ENCODE measurements at places on chromosomes 12 and 14. TPM values are rescaled to one million over a fixed set of nuclear protein-coding genes. Genes with fewer than 3 reads are reported as not detected.

The NEK9 gene
- 102 TPM for total RNA-seq

The SIX6 gene
- total RNA-seq: not detected

The CAPZA3 gene
- not detected for total RNA-seq

The HOXC5 gene
- not detected for total RNA-seq

The KRT82 gene
- total RNA-seq: not detected

The KRT5 gene
- total RNA-seq: 0.45 TPM

The TAS2R42 gene
- total RNA-seq: not detected

DNA sequence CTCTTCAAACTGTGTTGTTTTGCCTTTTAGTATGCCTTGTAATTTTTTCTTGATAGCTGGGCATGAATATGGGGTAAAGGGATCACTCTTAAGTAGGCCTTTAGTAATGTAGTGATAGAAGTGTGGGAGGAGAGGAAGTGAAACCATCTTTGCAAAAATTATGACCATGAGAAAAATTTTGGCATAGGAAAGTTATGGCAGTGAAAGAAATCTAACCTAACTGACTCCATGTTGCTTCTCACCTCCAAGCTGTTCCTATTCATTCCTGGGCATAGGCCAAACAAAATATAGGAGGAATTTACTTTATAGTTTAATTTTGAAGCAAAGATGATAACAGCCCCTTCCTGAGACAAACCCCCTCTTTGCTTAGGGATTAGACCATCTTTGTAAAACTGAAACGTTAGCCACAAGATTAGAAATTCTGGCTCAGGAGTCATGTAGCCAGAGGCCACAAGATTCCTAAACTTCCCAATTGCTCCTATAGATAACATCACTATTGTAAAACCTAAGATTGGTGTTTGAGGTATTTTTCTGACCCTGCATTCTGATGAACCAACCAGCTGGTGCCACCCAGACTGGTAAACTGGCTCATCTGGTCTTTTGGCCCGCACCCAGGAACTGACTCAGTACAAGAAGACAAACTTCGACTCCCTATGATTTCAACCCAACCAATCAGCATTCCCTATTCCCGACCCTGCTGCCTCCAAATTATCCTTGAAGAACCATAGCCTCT, 45.8 kb downstream of the CRADD start:
- no peak for DNase-seq

- DNase-seq: peak; percentile 84
Observed at GRCh38 chr12:111766608-111767361, at the start of gene ALDH2. ALDH2 (plus strand) TSS chr12:111766933; CDS start chr12:111766983, 50 bp downstream.

- DNase-seq: peak; percentile 14
Observed at GRCh38 chr12:65536876-65537681, 258.6 kb downstream of the MSRB3 start.

- no peak for DNase-seq
Observed at GRCh38 chr14:54535646-54536045, 25.9 kb downstream of the CGRRF1 start.

- no peak for DNase-seq
Observed at GRCh38 chr12:120121766-120122293, 5.3 kb upstream of the RAB35 start.

DNA sequence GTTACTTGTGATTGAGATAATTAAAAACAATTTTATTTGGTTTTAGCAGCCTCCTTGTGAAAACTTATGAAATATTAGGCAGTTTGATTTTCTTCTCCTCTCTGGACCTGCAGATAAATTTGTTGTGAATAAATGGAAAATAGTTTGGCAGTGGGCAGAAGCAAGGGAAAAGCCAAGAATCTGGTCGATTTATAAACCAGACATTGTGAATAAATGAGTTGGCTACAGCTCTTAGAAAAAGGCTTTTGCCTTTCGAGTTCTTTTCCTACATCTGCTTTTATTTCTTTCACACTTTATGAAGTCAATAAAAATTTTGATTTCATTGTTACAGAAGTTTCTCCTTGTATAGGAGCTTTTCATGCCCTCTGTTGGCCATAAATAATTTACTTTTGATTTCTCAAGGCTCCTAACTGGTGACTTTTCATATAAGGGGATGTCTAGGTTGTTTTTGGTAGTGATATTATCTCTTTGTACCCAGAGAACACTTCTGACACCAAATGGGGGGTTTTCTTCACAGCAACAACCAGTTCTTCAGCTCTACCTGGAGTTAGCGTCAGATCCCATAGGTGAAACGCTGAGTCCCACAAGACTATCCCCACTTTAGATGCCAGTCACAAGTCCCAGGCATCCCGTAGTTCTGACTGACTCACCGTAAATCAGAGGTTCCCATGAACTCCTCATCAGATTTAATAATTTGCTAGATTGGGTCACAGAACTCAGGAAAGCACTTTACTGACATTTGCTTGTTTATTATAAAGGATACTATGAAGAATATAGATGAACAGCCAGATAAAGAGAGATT, 136.5 kb upstream of the DNM1L start:
- no peak for DNase-seq

GRCh38 chr12:112891093-112892024, 15.4 kb upstream of the OAS1 start:
- no peak for DNase-seq

DNA sequence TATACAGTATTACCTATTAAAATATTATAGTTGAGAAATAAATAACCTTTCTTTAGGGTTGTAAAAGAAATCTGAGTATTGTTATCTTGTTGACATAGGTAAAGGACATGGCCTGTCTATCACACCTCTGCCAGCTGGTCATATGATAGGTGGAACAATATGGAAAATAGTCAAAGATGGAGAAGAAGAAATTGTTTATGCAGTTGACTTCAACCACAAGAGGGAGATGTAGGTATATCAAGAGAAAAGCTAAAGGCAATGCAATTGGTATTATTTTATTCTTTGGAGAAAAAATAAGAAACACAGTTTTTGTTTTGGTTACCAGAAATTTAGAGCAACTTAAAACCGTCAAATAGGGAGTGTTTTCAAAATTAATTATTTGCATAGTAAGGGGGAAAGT, 13.5 kb downstream of the CPSF2 start:
- no peak for DNase-seq

- no peak for DNase-seq
Observed at GRCh38 chr14:29706700-29707099, 220.9 kb downstream of the PRKD1 start.

- DNase-seq: no peak
Observed at GRCh38 chr14:73263606-73264005, 26.3 kb downstream of the PAPLN start.

GRCh38 chr14:33918256-33918655, 32.6 kb downstream of the EGLN3 start:
- DNase-seq: no peak

- no peak for DNase-seq
Observed at GRCh38 chr12:85310456-85311076, 30.5 kb downstream of the ALX1 start.

GRCh38 chr12:63042646-63043045, 107.7 kb upstream of the PPM1H start:
- DNase-seq: no peak

- no peak for DNase-seq
Observed at GRCh38 chr14:88321692-88322503, 1.2 kb downstream of the KCNK10 start.
